H9 (cell line): ENCODE measurements at places on chromosomes 1 and 21.
A peak's percentile ranks its signal among the peaks of the same experiment; 100 is the strongest.

DNA sequence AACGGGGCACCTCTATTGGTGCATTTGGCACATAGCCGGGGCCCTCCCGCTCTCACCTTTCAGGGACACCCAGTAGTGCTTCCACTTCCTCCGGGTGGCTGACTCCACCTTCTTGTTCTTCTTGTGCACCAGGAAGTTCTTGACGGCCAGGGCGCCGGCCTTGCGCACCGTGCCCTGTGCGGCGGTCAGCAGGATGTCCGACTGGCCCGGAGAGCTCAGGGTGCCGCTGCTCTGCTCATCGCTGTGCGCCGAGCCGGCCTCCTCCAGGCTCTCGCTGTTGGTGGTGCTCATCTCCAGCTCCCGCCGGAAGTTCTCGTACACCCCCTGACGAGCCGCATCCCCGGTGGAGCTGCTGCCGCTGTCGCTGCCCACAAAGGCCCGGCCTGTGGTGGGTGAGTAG, 92.4 kb downstream of the TIAM1 start:
- DNase-seq: no peak

- no peak for DNase-seq
Observed at GRCh38 chr1:65821386-65821785, 28.7 kb downstream of the PDE4B start.

DNA sequence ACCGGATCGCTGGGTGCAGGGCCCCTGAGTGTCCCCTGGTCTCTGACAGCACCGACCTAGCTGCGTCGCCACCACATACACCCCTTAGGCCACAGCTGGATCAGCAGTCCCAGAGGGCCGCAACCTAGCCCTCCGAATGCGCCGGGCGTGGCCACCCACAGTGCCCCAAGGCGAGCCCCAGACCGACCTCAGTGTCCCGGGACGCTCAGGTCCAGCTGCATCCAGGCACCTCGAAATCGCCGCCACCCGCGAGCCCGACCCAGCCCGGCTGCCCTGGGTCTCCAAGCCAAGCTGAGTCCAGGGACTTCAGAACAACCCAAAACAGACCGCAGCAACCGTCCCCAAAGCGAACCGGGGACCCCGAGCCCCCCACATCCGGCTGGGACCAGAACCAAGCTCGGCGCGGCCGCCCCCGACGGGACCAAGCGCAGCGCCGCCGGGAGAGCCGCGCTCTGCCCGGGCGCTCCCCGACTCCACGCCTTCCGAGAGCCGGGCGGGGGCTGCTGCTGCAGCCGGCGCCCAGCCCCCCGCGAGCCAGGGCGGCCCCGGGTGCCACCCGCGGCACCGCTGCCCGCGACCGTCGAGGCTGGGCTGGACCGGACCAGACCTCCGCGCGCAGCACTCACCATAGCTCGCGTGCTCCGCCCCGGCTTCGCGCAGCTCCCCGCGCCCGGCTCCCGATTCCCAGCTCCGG, 54.6 kb upstream of the ECE1 start:
- DNase-seq: no peak

GRCh38 chr1:180199018-180199417, 31.0 kb upstream of the LHX4 start:
- no peak for DNase-seq

DNA sequence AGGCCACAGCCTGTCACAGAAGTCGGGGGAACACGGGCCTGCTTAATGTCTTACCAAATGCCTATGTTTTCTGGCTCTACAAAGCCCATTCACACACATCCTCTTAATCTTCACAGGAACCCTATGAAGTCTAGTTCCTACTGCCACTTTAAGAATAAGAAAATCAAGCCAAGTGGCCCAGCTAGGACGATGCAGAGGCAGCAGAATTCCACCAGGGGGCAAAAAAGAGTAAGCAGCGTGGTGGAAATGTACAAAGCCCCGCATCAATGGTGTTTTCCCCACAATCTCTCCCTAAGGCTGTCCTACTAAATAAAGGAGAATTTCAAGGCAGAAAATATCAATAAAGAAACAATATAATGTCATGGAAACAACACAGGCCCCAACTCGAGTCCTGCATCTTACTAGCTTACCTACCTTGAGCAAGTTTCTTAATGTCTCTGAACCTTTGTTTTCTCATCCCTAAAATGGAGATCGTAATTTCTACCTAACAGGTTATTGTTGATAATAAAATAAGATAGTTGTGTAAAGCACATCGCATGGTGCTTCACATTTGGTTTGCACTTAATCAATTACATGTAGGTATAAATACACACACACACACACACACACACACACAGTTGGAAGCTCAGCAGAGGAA, 21.4 kb downstream of the SEC16B start:
- peak; percentile 71 for DNase-seq

DNA sequence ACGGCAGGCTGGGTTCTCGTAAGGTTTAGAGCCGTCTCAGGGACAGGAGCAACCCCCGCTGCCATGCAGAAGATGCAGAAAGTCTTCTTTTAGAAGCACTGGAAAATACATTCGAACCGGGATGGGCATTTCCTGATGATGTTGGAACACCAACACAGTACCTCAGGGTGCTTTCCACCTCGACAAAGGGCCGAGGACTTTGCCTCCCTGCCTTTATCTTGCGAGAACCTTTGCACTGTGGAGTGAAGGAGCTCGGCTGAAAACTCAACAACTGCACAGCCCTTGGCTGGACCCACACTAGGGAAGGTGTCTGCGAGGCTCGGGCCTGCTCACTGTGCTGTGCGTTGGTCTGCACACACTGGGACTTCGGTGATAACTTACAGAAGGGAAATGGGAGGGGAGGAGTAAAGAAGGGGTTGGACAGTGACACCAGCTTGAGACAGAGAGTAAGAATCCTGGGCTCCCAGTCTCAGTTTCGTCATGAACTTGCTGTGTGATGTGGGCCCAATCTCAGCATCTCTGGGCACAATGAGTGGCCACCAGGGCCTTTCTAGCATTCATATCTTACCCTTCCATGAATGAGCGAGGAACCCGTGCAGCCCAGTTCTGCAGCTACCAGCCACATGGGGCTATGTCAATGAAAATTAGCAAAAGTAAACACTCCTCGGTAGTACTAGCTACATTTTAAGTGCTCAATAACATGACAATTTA, 18.2 kb downstream of the RCAN1 start:
- DNase-seq: no peak

GRCh38 chr1:153526132-153526543, 9.7 kb downstream of the S100A6 start:
- no peak for DNase-seq

DNA sequence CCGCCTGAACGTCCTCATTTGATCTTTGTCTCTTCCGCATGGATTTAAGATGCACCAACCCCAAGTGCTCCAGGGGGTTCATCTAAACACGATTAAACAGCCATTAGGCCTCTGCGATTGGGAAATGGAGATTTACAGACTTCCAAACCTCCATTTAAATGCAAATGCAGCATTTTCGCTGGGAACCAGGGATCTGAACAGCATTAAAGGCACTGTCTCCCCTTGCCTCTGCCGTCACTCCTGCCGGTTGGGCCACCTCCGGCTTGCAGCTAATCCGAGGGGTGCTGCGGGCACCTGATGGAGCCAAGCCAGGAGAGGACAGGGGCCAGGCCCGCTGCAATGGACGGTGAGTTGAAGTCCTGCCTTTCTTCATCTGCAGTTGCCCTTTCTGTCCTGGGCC, 70.3 kb upstream of the KLHDC7A start:
- peak; percentile 58 for DNase-seq

- no peak for DNase-seq
Observed at GRCh38 chr1:213274140-213274539, 223.1 kb downstream of the RPS6KC1 start.

DNA sequence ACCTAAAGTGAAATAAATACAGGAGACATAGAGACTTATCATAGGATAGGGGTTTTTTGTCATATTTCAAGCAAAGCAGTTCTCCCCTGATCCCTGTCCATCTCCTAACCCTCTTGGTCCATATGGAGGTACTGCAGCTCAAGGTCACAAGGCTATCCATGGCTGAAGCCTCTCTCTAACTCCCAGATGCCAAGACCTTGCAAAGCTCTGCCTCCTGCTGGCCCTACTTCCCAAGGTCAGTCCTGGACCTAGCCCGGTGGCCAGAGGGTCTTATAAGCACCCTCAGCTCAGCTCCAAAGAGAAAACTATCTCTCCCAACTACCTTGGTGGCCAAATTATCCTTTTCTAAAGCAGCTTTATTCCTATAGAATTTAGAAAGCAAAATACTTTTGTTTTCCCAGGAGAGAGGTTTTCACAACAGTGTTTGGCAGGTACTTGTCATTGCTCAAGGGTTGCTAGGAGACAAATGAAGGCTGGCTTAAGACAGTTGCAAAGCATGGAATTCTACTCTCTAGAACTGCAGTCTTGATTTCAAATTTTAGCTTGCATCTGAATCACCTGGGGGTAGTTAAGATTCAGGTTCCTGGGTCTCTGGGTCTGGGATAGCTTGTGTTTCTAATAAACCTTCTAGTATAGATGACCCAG, 121.5 kb downstream of the XCL2 start:
- DNase-seq: no peak
